Transverse colon (tissue), 4 donors: ENCODE measurements at places on chromosomes 4 and X. TPM values are rescaled to one million over a fixed set of nuclear protein-coding genes. Genes with fewer than 3 reads are reported as not detected.

Gene KLHL4
- 0.27 TPM for total RNA-seq

Gene BMX
- 1.1 TPM for total RNA-seq

Gene CACNA1F
- total RNA-seq: 0.96 TPM

Gene TMPRSS11B
- total RNA-seq: not detected

Gene S100G
- total RNA-seq: not detected

Gene AMTN
- total RNA-seq: not detected

Gene GYG2
- total RNA-seq: 6.8 TPM

Gene DMP1
- not detected for total RNA-seq

GRCh38 chr4:140246216-140246615 is 92.2 kb upstream of the MAML3 start:
- DNase-seq: no peak

GRCh38 chr4:148044912-148045352 is 313.0 kb downstream of the ARHGAP10 start:
- DNase-seq: no peak

- no peak for DNase-seq
Measured at GRCh38 chr4:48467891-48468290, 15.3 kb upstream of the SLC10A4 start.

DNA sequence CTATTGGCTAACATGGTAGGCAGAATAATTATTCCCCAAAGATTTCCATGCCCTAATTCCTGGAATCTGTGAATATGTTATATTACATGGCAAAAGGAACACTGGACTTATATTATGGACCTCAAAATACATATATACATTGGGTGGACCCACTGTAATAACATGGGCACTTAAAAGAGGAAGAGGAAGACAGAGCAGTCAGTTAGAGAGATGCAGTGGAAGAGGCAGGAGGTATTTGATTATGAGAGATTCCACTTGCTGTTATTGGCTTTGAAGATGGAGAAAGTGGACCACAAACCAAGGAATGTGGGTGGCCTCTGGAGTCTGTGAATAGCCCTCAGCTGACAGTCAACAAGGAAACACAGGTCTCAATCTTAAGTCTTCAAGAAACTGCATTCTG is 14.0 kb upstream of the ART3 start:
- DNase-seq: no peak

DNA sequence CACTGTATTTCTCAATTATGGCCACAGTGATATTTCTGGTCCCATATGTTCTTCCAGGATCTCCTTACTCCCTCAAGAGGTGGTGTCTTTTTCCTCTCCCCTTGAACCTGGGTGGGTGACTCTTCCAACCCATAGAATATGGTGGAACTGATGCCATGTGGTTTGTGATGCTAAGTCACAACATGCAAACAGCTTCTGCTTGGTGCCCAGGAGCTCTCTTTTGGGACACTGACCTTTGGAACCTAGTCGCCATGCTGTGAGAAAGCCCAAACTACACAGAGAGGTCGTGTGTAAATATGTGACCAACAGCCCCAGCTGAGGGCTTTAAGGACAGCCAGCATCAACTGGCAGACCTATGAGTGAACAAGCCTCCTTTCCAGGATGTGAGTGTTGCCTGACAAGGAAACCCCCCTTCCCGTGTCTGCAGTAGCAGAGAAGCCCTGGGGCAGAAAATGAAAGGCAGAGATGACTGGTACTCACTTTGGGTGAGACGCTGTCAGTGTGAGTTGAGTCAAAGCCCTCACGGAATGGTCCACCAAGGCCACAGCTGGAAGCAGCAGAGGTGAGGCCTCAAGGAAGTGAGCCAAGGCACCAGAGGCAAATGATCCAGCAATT is 223.4 kb downstream of the BCOR start:
- DNase-seq: no peak

- DNase-seq: no peak
Measured at GRCh38 chrX:32877592-32877991, 333.8 kb downstream of the DMD start.

DNA sequence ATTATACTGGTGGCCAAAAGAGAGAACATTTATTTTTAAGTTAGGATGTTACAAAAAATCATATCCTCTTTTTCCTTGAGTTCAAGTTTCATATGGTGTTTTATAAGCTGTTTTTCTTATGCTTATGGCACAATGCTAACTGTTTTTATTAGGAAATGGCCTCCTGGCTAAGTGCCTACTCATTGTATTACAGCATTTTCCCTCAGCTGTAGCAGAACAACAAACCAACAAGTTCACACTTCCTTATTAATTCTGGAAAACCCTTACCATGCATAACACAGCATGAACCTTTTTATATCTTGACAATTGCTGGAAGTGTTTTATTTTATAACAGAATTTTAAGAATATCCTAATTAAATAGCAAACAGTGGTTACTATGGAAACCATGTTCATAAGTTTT is 165.8 kb downstream of the GASK1B start:
- DNase-seq: no peak

DNA sequence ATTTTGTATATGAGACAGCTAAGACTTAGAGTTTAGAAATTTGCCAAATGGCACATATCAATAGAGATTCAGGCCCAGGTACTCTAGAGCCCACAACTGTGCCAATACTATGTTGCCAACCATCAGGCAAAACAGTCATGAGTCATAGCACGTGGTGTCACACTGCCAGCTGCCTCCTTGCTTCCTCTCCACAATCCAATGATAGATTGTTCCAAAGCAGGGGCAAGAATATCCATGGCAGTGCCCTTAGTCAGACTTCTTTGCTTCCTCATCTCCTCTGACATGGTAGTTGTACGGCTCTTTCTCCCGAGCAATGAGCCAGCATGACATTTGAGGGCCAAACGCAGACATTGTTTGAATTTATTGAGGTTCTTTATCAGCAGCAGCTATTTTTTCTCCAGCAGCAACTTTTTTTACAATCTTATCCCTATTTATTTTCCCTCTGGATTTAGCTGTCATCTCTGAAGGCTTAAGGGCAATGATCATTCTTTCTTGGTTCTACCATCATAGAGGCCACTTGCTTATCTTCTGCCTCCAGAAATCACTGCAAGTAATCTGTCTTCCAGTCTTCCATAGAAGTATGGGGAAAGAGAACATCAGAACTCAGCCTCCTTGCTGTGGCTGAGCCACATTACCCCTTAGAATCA is 169.7 kb downstream of the COL4A6 start:
- DNase-seq: no peak

- DNase-seq: peak; percentile 19
Measured at GRCh38 chrX:120753413-120754251, 122.0 kb downstream of the CT47B1 start.

DNA sequence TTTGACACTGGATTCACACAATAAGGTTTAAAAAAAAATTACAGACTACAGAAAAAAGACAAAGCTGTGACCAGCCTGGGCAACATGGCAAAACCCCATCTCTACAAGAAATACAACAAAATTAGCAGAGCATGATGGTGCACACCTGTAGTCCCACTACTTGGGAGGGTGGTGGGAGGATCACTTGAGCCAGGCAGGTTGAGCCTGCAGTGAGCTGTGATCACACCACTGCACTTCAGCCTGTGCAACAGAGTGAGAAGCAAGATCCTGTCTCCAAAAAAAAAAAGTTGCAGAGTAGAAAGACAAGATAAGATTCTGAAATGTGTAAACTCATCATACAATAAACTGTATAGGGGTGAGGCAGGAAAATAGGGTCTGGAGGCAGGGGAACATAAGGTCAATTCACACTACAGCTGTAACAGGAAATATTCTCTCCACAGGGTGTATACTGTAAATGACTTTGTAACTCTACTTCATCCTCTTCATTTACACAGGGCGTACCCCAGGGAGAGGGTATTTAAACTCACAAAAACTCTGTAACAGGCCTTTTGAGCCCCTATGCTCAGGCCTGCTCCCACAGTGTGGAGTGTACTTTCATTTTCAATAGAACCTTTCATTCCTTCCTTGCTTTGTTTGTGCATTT is 112.6 kb upstream of the MAPK10 start:
- no peak for DNase-seq

DNA sequence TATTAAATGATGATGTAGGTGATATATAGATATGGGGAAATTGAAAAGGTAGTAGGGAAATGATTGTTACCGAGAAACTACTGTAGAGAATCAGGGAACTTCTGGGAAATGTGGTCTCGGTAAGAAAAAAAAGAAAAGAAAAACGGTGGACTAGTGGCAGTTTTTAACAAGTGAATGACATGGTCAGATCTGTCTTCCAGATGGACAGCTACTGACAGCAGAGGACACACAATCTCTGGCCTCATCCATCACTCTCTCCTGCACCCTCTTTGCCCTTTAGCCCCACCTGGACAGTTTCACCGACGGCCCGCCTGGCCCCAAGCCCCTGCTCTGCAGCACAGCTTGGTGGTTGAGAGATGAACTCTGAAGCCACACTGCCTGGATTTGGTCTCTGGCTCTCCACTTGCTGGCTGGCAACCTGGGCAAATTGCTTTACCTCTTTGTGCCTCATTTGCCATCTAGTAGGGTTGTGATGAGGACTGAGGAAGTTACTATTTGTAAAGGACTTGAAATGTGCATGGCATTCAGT is 23.4 kb downstream of the RBM47 start:
- no peak for DNase-seq

DNA sequence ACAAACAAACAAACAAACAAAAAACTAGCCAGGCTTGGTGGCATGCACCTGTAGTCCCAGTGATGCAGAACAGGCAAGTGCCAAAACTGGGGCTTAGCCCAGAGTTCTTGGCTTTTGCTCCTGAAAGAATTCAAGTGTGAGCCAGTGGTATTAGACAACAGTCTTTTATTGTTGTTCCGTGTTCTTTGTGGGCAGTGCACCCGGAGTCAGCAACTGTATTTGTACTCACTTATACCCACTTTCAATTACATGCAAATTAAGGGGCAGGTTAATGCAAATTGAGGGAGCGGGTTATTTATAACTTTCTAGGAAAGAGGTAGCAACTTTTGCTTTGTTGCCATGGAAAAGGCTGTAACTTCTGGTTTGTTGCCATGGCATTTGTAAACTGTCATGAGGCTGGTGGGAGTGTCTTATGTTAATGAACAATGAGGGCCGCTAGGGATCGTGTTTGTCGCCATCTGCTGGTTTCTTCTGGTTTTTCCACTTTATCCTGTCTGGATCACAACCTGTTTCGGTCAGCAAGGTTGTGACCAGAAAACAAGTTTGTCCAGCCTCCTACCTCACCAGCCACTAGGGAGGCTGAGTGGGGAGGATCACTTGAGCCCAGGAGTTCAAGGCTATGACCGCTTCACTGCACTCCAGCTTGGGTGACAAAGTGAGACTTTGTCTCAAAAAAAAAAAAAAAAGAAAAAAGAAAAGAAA is 88.8 kb upstream of the ESX1 start:
- peak; percentile 60 for DNase-seq

DNA sequence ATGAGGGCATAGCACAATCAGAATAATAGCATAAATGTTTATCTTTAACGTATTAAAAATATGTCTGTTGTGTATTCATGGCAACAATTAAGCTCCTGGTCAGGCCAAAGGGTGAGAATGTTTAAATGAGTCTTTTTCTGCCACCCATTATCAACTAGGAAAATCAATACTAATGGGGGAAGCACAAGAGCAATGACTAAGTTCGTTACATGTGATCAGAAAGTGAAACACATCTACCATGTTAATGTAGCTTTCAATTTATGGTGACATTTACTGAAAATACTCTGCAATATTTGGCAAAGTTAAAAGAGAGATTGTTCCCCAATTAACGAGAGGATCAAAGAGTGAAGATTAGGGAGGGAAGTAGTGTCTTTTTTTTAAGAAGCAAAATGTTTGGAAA is 143.7 kb downstream of the NAA11 start:
- DNase-seq: no peak

DNA sequence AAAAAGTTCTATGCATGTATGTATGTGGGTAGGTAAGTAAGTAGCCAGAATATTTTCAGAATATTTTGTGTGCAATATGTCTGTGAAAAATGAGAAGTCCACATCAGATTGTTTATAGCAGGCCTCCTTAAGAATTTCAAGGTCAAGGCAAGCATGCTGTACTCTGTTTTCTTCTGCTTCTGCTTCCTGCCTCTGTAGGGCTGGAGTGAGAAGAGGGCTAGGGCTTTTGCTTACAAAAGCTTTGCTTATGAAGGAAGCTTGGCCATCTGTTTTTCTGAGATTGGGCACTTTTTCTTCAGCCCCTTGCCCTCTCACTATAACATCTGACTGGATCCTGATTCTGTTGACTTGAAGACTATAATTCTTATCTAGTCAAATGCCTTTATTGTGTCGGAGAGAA is 150.4 kb downstream of the EMCN start:
- no peak for DNase-seq
